AG09319 (cell line): ENCODE measurements at places on chromosomes 7 and 10.

DNA sequence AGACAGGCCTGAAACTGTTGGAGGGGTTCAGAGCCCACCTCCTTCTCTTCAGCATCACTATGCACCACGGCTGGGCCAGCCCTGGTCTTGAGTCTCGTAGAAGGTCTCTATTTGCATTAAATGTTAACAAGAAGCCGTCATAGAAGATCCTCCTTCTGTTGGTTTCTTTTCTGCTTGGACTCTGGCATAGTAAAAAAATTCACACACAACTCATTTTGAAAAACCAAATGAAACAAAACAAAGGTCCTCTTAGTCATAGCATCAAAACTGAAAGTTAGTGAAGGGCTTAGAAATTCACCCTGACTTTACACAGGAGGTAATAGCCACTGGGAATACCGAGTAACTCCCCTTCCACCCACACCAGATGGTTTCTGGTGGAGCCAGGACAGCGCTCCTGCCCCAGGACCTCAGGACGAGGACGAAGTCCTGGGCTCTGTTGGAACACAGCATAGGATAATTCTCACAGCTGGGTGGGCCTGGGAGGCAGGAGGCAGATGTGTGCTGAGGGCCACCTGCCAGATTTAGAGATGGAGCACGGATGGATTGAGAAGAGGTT, 248.4 kb upstream of the KLF6 start:
- no peak for DNase-seq

DNA sequence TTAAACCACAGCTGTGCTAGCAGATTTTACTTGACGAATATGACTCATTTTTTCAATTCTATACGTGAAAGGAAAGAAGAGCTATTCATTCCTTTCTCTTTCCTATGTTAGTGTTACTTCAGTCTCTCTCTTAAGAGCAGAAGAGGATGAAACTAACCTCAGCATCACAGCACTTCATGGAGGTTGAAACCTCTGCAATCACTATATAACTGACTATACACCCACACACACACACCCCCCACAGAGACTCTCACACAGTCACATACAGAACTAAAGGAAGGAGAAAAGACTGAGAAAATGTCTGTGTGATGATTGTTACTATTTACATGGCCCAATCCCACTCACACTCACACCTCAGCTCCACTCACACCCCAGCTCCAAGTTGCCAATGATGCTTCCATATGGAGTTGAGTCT, 104.2 kb downstream of the KIF20B start:
- no peak for DNase-seq

DNA sequence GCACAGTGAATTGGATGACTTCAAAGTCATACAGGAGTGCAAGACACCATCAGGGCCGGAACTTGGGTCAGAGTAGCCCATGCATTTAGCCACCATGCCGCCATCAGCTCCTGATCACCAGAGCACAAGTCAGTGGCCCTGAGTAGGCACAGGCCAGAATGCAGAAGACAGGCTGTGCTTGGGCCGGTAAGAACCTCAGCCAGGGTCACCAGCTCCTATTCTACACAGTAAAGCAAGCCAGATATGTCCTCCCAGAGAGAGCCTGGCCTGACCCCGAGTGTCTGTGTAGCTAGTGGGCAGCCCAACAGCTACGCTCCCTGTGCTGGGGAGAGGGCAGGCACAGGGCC, 44.5 kb upstream of the COL13A1 start:
- no peak for DNase-seq

GRCh38 chr7:54543051-54543488, 895 bp downstream of the VSTM2A start:
- DNase-seq: no peak

DNA sequence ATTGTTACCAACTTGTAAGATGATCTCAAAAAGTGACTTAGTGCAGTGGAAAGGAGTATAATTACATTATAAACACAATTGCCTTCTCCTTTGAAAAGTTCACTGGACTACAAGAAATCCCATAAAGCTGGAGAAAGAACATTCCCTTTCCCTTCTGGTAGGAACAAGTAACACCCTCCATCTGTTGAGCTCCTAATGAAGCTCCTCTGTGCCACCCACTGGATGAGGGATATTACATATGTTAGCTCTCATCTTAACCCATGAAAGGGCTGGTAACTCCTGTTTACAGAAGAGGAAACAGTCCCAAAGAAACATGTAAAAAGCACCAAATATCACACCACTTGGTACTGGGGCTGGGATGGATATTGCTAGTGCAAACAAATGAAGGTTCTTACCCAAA, 8.1 kb downstream of the PGAM1 start:
- DNase-seq: no peak

DNA sequence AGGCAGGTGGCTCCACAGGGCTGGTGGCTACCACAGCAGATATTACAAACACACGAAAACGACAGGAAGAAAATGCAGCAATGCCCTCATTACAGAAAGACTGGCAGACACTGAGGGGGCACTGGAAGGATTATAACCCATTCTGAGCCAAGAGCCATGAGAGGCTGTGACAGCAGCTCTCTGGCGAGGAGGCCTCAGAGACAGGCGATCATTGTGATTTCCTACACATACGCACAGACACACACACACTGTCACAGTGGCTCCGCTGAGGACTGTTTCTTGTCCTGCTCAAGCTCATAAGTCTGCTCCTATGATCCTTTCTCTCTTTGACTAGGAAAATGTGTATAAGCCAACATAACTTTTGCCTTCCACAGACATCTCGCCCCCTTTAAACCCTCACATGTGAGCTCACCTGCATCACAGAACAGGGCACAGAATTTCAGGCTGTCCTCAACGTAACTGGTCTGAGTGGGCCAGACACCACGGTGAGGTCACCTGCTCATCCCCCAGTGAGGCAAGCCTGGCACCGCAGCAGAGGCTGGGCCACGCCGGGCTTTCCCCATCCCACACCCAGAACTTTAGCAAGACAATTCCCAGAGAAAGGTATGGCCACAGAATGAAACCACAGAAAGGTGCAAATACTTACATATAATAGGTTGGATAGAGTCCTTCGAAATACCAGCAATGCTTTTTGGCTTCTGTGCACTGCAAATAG, 51.7 kb downstream of the VOPP1 start:
- DNase-seq: no peak

- DNase-seq: no peak
Observed at GRCh38 chr10:20647756-20648155, 249.4 kb downstream of the NEBL start.

- no peak for DNase-seq
Observed at GRCh38 chr7:27245124-27245797, 2.7 kb downstream of the EVX1 start.

- DNase-seq: no peak
Observed at GRCh38 chr7:28224172-28224571, 43.6 kb upstream of the JAZF1 start.

DNA sequence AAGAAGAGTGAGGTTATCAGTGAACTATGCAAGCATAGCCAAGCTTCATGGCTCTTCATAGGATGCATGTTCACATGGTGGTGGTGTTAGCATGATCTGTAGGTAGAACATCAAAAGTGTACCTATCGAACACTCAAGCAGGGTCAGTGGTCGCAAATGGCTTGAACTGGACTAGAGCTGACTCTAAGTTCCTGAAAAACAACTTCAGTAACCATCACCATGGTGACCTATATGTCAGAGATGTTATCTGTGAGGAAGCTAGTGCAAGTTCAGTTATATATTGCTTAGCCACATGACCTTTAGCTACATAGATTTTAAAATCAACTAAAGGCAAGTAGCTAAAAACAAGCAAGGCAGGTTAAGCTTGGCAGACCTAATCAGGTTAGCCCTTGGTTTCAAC, 163.1 kb upstream of the AGR3 start:
- no peak for DNase-seq

GRCh38 chr7:93943816-93944540, 22.4 kb downstream of the GNG11 start:
- DNase-seq: no peak

- DNase-seq: no peak
Observed at GRCh38 chr10:95741807-95742467, 14.0 kb upstream of the ENTPD1 start.

- no peak for DNase-seq
Observed at GRCh38 chr7:72334698-72335097, 77.4 kb downstream of the CALN1 start.

GRCh38 chr10:125707541-125708468, 11.7 kb upstream of the EDRF1 start:
- no peak for DNase-seq

DNA sequence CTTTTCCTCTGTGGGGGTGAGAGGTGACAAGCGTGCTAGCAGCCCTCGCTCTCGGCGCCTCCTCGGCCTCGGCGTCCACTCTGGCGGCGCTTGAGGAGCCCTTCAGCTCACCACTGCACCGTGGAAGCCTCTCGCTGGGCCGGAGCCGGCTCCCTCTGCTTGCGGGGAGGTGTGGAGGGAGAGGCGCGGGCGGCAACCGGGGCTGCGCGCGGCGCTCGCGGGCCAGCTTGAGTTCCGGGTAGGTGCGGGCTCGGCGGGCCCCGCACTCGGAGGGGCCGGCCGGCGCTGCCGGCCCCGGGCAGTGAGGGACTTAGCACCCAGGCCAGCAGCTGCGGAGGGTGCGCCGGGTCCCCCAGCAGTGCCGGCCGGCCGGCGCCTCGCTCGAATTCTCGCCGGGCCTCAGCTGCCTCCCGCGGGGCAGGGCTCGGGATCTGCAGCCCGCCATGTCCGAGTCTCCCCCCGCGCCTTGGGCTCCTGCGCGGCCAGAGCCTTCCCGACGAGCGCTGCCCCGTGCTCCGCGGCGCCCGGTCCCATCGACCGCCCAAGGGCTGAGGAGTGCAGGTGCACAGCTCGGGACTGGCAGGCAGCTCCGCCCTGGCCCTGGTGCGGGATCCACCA, 352.8 kb upstream of the PODXL start:
- DNase-seq: no peak

DNA sequence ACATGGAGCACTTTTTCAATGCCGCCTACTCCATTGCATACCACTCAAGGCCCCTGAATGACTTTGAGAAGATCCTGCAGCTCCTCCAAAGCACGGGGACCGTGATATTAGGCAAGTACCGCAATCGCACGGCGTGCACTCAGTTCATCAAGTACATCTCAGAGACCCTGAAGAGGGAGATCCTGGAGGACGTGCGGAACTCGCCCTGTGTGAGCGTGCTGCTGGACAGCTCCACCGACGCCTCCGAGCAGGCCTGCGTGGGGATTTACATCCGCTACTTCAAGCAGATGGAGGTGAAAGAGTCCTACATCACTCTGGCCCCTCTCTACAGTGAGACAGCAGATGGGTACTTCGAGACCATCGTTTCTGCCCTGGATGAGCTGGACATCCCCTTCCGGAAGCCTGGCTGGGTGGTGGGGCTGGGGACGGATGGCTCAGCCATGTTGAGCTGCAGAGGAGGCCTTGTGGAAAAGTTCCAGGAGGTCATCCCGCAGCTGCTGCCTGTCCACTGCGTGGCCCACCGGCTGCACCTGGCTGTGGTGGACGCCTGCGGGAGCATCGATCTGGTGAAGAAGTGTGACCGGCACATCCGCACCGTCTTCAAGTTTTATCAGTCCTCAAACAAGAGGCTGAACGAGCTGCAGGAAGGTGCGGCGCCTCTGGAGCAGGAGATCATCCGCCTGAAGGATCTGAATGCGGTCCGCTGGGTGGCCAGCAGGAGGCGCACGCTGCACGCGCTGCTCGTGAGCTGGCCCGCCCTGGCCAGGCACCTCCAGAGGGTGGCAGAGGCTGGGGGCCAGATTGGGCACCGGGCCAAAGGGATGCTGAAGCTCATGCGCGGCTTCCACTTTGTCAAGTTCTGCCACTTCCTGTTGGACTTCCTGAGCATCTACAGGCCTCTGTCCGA, 12.7 kb upstream of the ATP6V0E2 start:
- no peak for DNase-seq

GRCh38 chr7:74223711-74224510, 14.1 kb downstream of the LAT2 start:
- DNase-seq: no peak
